GOT3 (cell line): ENCODE measurements at places on chromosomes 3 and 15.

DNA sequence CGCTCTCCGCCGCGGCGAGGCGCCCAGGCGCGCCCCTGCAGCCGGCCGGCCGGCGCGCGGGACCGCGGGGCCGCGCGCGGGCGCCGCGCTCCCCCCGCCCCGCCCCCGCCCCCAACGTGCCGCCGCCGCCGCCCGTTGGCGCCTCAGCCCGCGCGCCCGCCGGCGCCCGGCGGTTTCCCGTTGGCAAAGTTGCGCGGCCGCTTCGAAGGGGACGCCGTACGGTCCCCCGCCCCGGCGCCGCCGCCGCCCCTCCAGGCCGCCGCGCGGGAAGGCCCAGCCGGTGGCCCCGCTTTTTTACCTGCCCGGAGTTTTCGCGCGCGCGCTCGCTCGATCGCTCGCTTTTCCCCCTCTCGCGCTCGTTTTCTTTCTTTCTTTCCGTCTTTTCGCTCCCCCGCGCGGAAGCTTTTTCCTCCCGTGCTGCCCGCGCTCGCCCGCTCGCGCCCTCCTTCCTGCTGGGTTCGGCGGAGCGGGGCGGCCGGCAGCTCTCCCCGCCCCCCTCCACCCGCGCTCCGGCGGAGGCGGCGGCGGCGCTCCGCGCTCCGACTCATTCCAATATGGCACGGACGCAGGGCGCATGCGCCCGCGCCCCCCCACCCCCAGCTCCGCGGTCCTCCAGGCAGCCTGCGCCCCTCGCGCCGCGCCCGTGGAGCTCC lies at the start of gene SFMBT1:
TSS of gene SFMBT1 (minus strand) at position 556 of the 653 bp plus-strand sequence. CDS start 76,945 bp downstream, outside the sequence.
- no peak for DNase-seq

GRCh38 chr3:54211097-54211496 lies 88.7 kb downstream of the CACNA2D3 start:
- DNase-seq = no peak

DNA sequence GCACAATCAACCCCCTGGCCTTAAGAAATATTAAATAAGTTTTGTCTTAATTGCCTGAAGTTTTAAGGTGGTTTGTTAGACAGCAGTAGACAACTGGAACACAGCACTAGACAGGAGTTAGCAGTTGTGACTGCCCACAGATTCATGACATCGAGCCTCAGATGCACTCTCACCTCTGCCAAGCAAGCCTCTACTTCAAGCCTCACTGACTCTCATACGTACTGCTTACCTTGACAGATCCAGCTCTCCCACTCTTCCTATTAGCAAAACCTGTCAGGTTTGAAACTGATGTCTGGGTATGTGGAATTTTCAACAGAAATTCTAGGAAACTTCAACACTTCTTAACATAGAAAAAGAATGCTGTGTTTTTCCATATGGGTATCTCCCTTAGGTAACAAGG lies 382.9 kb upstream of the DPH6 start:
- DNase-seq = no peak

DNA sequence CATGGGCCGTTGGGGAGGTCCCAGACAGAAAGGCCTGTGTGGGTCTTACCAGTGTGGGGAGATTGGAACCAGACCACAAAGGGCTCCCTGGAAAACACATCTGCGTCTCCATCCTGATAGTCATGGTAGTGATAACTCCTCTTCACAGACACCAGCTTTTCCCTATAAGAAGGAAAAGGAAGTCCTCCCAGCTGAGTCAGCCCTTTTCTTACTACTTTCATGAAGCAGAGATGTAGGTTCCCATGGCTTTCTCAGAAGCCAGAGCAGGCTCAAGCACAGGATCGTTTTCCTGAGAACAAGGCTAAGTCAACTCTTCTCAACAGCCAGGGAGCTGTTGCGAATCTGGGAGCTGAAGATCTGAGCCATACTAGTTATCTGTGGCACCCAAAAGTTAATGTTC lies 6.1 kb downstream of the DNASE1L3 start:
- no peak for DNase-seq

GRCh38 chr3:37833302-37834186 lies 28.1 kb upstream of the CTDSPL start:
- DNase-seq = no peak

DNA sequence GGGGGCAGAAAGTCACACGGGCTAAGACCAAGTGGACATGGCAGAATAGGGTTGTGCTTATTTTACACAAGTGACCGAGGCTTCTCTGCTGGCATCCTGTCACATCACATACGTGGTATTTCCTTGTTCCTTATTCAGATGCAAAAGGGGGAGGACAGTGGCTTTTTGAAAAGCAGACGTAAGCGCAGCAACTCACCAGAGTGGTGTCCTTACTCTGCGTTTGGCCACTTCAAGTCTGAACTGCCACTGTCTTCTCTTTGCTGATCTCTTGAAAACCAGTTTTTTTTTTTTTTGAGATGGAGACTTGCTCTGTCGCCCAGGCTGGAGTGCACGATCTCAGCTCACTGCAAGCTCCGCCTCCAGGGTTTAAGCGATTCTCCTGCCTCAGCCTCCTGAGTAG lies 113.2 kb downstream of the SOX2 start:
- DNase-seq = no peak

GRCh38 chr3:46186471-46187340 lies 21.4 kb downstream of the CCR1 start:
- DNase-seq = no peak

DNA sequence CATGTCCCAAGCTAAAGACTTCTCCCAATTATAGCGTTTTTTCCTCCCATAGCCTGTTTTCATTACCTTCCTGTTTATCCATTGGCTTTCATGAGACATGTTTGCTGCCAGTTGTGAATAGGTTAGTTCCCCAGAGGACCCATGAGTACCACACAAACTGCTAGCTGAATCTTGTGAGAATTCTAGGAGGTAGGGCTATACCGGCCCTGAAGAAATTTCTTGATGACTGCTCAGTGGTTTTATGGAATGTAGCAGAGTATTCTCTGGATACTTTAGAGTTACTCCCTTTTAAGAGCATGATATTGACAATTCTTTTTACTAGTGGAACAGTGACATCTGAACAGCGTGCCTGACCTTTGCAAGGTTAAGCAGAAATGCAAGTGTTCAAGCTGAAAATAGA lies 210.4 kb downstream of the MCTP2 start:
- no peak for DNase-seq

GRCh38 chr15:80856809-80857377 lies 77.7 kb downstream of the CEMIP start:
- DNase-seq = no peak

DNA sequence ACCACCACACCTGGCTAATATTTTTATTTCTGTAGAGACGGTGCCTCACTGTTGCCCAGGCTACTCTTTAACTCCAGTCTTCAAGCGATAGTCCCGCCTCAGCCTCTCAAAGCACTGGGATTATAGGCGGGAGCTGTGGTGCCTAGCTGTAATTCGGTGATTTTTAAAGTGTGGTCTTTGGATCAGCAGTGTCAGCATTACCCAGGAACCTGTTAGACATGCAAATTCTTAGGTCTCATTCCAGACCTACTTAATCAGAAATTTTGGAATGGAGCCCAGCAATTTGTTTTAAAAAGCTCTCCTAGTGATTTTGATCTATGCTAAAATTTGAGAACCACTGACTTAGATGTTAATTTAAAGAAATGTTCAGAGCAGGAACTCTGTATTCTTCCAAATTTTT lies 51.9 kb downstream of the GOLM2 start:
- no peak for DNase-seq

GRCh38 chr3:124962403-124962940 lies 27.9 kb upstream of the MUC13 start:
- no peak for DNase-seq

DNA sequence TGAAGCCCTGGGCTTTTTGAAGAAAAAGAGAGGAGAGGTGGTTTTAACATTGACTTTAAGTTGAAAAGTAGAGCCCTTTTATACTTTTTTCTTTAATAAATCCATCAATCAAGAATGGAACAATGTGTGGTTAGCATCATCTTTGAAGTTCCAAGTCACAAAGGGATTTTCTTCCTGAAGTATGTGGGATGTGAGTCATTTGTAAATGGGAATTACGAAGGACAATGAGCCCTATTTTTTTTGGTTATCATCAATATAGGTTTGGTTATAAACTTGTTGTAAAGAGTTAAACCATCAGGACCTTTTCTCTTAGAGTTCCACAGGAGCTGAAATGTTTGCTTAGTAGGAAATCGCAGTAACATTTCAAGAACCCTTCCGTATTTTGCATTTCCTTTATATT lies 38.3 kb downstream of the PIK3CA start:
- no peak for DNase-seq

DNA sequence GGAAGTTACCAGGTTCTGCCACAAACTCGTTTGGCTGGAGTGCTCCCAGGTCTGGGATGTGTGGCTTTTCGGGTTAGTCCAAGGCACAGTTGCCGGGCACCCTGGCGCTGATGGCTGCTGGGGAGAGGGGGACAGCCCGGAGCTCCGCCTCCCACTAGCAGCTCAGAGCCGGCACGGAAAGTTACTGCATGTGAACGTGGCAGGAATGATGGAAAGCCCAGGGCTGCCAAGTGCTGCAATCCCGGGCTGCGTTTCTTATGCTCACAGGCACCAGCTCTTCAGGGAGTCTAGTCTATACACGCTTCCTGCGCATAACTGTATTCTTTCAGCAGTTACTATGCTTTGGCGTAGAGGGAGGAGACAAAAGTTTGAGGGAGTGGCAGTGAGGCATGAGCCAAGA lies 141.8 kb upstream of the ICE2 start:
- DNase-seq = no peak

DNA sequence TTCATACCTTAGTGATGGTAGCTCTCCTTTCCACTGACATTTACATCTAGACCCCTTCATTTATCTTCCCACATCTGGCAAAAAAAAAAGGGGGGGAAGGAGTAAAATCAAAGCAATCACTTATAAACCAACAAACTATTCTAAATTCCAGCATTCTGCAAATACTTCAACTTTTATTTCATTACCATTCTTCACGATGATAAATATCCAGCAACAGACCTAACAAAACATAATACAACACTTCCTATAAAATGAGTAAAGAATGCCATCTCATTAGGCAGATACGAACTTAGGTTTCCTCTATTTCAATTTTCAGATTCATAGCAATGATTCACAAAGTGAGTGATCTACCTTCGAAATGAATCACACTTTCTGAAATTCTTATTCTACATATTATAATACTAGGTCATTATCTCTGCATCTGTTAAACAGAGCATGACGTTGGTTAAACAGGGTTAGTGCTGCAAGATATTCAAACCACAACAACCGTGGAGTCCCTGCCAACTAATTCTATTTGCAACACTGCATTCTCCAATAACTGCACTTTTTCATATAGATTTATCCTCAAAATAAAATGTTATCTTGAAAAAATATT lies at the start of gene LRRFIP2:
TSS of gene LRRFIP2 (minus strand) at position 51 of the 595 bp plus-strand sequence. CDS start 25,599 bp downstream, outside the sequence.
- DNase-seq = no peak

GRCh38 chr15:62964251-62964650 lies 78.3 kb upstream of the TPM1 start:
- no peak for DNase-seq

DNA sequence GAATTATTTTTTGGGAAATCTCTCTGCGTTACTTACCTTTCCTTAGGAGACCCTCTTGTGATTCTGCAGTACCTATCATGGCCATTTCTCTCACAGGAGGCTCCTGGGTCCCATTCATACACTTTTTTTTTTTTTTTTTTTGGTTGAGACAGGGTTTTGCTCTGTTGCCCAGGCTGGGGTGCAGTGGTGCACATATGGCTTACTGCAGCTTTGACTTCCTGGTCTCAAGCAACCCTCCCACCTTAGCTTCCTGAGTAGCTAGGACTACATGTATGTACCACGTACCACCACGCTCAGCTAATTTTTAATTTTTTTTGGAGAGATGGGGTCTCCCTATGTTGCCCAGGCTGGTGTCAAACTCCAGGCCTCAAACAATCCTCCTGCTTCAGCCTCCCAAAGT lies 36.1 kb downstream of the TRAK1 start:
- DNase-seq = no peak

GRCh38 chr15:61264986-61265385 lies 35.9 kb upstream of the RORA start:
- DNase-seq = no peak

DNA sequence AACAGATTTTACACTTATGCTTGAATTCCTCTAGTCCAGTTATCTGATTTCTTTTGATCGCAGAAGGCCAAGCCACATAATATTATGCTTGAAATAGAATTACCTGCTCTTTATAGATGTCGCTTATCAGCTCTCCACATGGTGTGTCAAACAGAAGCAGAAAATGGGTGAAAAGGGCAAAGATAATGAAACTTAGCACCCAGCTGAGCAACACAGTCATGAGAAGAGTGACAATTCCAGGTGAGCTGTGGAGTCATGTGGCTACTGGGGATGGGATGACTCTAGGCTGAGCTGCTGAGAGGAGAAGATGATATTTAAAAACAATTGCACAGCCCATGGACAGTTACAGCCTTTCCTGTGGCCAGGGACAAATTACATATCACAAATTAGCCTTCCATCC lies 398.7 kb upstream of the PDZRN3 start:
- no peak for DNase-seq

DNA sequence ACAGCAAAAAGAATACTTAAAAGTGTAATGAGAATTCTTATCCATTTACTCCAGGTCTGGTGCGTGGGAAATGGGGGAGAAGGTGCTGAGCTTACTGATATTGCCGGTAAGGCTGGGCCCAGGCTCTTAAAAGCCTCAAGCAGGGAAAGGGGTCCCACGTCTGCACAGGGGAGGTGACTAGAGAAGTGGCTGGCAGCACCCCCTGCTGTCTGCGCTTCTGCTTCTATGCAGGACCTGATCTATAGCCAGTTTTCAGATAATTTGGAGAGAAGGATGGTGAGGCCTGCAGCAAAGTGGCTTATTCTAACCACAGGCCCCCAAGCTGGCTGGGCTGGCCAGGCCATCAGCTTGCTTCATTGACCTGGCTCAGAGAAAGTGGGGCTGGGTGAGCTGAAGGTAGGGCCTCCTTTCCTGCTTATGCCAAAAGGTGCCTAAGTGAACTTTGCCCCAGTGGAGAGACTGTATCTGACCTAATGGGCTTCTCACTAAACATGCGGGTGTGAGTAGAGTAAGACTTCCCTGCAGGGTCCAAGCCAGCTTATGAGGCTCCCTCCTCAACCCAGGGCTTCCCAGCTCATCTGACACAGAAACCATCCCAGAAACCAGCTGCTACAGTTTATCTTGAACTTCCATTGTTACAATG lies 30.9 kb upstream of the ATP1B3 start:
- DNase-seq = no peak

- no peak for DNase-seq
Measured at GRCh38 chr3:48294611-48295263, 38.7 kb downstream of the SPINK8 start.

- DNase-seq = no peak
Measured at GRCh38 chr3:140250945-140251344, 316.0 kb downstream of the CLSTN2 start.

- DNase-seq = no peak
Measured at GRCh38 chr15:60218256-60218655, 179.5 kb downstream of the ANXA2 start.

GRCh38 chr15:69729167-69729748 lies 276.6 kb downstream of the RPLP1 start:
- DNase-seq = no peak

GRCh38 chr3:132623646-132624045 lies 26.6 kb downstream of the ACKR4 start:
- DNase-seq = no peak

GRCh38 chr3:126083511-126083912 lies 412 bp downstream of the SLC41A3 start:
- no peak for DNase-seq

- DNase-seq = no peak
Measured at GRCh38 chr3:5149306-5149880, 27.3 kb downstream of the ARL8B start.
